ENCODE measurements at places on chromosomes 11 and 22.

DNA sequence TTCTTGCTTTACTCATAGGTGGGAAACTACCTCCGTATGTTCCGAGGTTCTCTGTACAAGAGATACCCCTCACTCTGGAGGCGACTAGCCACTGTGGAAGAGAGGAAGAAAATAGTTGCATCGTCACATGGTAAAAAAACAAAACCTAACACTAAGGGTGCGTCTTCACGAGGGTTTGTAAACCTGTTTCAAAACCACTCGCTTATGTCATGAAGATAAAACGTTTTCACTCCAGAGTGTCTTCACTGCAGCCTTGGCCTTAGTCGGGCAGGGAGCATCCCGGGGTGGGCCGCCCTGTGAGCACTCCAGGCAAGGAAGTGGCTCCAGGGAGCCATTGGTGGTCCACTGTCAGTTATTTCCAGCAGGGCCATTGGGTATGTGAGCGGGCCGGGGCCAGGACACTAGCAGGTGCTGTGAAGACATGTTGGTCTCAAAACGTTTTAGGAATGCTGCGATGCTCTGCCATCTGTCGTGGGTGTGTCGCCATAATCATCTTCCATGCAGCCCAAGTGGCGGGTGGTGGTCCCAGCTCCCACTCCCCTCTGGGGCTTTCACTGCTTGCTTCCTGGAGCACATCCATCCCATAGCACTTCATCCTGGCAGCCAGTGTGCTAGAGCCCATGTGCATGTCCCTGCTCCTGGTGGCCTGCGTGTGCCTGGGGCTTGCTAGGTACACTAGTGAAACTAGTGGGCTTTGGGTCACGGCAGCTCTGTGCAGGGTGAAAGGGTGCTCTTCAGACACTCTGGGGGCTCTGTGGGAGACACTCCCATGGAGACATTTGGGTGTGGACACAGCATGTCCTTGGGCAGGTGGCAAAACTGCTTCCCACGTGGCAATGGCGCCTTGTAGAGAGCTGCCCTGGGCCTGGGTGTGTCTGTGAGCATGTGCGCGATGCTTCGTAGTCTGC is 5.2 kb downstream of the SMARCB1 start:
- no peak for DNase-seq
- H3K36me3 ChIP-seq, result peaks cover 83% of the 10 kb centered on the region
- peaks cover 7% of the 10 kb centered on the region for H3K4me1 ChIP-seq

DNA sequence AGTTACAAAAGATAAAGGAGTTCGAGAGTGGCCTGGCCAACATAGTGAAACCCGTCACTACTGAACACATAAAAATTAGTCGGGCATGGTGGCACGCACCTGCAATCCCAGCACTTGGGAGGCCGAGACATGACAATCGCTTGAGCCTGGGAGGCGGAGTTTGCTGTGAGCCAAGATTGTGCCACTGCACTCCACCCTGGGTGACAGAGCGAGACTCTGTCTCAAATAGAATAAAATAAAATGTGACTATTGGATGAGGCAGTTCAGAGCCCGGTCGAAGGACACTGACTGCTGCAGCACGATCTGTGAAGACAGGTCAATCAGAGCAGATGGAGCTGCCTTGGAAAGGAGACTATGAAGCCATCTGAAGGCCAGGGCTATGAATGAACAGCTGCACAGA is 37.7 kb upstream of the ANO1 start:
- H3K36me3 ChIP-seq, result no peaks in the 10 kb centered on the region
- H3K27ac ChIP-seq, result no peak overlapping the region
- DNase-seq, result no peak
- no peaks in the 10 kb centered on the region for H3K27me3 ChIP-seq

DNA sequence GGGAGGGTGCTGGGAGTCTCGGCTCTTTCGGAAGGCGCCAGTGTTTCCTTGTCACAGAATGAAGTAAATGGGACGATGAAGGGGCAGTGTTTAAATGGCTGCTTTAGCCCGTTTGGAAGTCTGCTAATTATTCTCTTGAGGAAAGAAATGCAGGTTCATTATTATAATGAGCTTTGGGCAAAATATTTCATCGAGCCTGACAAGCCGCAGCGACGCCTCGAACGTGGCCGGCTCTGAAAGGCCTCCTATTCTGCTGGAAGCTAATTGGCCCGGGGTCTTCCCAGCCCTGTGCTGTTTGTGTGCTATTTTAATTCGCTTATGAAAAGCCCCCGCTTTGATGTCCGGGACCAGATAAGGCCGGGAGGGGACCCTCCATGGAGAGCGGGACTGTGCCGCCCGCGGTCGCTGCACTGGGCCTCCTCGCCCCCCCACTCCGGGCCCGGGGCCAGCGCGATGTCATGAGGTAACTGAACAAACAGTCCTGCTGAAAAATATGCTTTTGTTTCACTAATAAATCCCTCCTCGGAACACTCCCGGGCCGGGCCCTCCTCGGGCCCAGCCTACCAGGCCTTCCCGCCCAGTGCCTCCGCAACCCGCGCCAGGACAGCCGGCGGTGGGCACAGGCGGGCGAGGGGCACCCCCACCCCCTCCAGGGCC is 78.4 kb downstream of the CDKN1C start:
- no peak overlapping the region for H3K27ac ChIP-seq
- no peak overlapping the region for H3K4me3 ChIP-seq
- no peaks in the 10 kb centered on the region for H3K36me3 ChIP-seq
- no peak for DNase-seq
- peaks cover 7% of the 10 kb centered on the region for H3K27me3 ChIP-seq

- DNase-seq, result no peak
- no peaks in the 10 kb centered on the region for H3K4me1 ChIP-seq
- H3K27me3 ChIP-seq, result no peaks in the 10 kb centered on the region
- no peak overlapping the region for H3K4me3 ChIP-seq
- no peaks in the 10 kb centered on the region for H3K36me3 ChIP-seq
These were observed 86.5 kb downstream of the MICAL2 start for GRCh38 chr11:12196872-12197271.
